T-helper 2 cell treated with Interferon-gamma antibody and Interleukin-4, amounts not matched to agents 5 μg/mL and 100 μg/mL, for 36 hours (primary cell): ENCODE measurements at places on chromosomes 12 and 14.

- no peak for DNase-seq
These were observed 392 bp downstream of the SLC15A4 start for GRCh38 chr12:128823216-128823915.

GRCh38 chr12:62604373-62604772 lies 137.7 kb downstream of the MON2 start:
- no peak for DNase-seq

- DNase-seq, result no peak
These were observed 143.6 kb downstream of the RPAP3 start for GRCh38 chr12:47562201-47562600.

- DNase-seq, result no peak
These were observed 252.4 kb upstream of the CPNE8 start for GRCh38 chr12:39157696-39158342.
